CD4-positive, alpha-beta T cell (primary cell): ENCODE measurements at places on chromosomes 6 and 20.

GRCh38 chr6:15500901-15501825 is 161.7 kb downstream of the DTNBP1 start:
- DNase-seq: no peak

- DNase-seq: no peak
Measured at GRCh38 chr20:709423-709822, 33.8 kb upstream of the SCRT2 start.

- DNase-seq: no peak
Measured at GRCh38 chr6:4313044-4313686, 177.8 kb upstream of the ECI2 start.

GRCh38 chr20:10253780-10254179 is 35.1 kb downstream of the SNAP25 start:
- no peak for DNase-seq
